ENCODE measurements at places on chromosomes 7 and 10.

GRCh38 chr7:123811056-123811455 lies 33.9 kb upstream of the HYAL4 start:
- DNase-seq, result peak; percentile 80

- no peak for DNase-seq
These were observed at the start of gene CCDC172 for GRCh38 chr10:116324227-116324950. Gene CCDC172 (plus strand): TSS chr10:116324448. CDS start chr10:116325012, 564 bp downstream.

GRCh38 chr7:117666031-117666430 lies 186.2 kb downstream of the CFTR start:
- DNase-seq, result peak; percentile 78

GRCh38 chr10:132515811-132516726 lies 21.5 kb upstream of the INPP5A start:
- no peak for DNase-seq

DNA sequence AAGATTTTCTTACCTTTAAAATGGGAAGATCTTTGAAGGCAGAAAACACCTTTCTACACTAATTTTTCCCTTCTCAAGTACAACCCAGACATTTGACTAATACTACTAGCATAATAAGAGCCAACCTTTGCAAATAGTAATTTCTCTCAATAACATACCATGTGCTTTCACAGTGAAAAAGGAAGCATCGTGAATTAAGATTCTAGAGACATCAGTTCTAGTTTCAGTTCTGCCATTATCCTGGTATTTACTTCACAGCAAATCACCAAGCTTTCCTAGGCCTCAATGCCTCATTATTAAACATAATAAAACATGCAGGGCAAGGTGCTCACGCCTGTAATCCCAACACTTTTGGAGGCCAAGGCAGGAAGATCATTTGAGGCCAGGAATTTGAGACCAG lies 24.9 kb downstream of the GSAP start:
- DNase-seq, result no peak

DNA sequence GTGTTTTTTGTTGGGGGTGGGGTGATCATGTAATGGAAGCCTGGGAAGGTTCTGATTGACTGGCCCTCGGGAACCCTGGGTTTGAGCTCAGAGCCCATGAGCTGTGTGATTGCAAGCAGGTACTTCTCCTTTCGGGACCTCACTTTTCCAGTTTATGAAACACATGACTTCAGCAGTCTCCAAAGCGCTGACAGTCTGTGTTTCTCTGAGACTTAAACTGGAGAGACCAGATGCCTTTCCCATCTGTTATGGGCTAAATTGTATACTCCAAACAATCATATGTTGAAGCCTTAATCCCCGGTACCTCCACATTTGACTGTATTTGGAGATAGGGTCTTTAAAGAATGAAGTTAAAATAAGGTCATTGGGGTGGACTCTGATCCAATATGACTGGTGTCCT lies 493.6 kb downstream of the GALNT17 start:
- no peak for DNase-seq

- no peak for DNase-seq
These were observed 495 bp upstream of the SDHAF3 start for GRCh38 chr7:97117035-97117371.

DNA sequence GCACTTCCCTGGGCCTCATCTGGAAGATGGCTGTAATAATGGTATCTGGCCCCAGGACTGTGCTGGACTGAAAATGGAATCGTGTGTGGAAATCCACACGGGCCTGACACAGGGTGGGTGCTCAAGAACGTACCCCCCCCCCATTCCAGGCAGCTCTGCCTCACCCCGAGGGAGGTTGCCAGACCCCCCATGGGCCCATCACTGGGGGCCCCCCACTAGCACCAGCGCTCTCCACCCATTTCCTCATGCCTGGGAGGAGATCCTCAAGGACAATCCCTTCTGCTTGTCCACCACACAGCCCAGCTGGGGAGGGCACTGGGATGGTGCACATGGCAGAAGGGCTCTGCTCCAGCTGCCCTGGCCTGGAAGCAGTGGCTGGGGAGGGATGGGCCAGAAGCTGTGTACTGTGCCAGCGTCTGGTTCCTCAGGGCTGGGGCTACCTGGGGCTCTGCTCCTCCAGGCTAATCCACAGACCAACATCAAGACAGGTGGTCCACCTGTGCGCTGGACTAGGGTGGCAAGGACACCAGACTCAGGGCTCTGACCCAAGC lies 55.4 kb downstream of the CAMK2B start:
- DNase-seq, result no peak

- DNase-seq, result no peak
These were observed 31.2 kb downstream of the ABLIM1 start for GRCh38 chr10:114626841-114627240.

DNA sequence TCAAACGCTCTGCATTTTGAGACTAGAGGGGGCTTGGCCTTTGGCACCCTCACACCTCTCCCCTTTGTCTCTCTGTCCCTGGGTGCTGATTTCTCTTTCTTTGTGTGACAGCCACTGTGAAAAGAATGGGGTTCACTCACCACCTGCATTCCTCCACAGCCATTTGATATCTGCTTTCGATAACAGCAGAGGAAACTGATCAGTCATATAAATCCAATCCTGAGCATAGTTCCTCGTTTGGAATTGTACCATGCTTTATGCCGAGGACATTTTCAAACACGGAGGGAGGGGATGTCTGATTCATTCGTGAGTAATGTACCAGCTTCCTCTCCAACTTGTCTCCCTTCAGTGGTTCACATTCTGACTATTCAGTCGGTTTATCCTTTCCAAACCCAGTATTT lies 15.8 kb downstream of the MET start:
- peak; percentile 80 for DNase-seq
